ENCODE measurements at places on chromosomes 13 and 19.

DNA sequence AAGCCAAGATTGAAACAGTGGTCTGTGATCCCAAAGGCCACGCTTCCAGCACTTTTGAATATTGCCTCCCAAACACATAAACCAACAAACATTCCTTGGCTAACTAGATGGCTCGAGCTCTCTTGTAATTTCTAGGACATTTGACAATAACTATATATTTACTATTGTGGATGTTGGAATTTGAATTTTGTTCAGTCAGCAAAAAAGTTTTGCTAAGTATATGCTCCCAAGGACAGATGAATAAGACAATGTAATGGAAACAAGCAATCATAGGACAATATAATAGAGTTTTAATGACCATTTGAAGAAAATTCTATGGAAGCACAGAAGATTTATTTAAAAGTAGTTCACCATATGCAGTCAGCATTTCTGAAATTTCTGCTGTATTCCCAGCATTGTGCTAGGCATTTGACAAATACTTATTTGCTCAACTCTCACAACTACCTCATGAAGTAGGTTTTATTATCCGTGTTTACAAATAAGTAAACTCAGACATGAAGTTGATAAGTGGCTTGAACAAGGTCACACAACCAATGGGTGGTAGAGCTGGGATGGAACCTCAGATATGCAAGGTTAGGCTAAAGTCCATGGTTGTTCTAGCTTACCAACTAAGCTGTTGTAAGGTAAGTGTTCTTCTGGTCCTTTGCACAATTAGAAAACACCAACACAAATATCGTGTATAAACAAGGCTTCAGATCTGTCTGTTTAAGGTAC, 205.1 kb downstream of the NUFIP1 start:
- DNase-seq, result no peak

- DNase-seq, result no peak
Measured at GRCh38 chr19:31515931-31516330, 166.7 kb upstream of the TSHZ3 start.

GRCh38 chr13:47798906-47799305, 202.2 kb downstream of the SUCLA2 start:
- DNase-seq, result no peak

DNA sequence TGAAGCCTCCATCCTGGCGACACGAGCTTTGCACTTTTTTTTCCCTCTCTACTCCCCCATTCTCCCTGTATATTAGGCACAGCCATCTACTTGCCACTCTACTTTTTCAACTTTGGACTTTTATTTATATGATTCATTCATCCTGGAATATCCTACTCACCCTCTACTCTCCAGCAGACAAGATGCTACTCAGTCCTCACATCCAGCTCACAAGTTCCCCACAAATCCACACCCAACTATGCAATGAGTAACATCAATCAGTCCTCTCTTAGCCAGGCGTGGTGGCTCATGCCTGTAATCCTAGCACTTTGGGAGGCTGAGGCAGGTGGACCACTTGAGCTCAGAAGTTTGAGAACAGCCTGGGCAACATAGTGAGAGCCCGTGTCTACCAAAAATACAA, 23.9 kb upstream of the URAD start:
- DNase-seq, result no peak

GRCh38 chr13:73954808-73955207, 179.4 kb downstream of the KLF12 start:
- no peak for DNase-seq

DNA sequence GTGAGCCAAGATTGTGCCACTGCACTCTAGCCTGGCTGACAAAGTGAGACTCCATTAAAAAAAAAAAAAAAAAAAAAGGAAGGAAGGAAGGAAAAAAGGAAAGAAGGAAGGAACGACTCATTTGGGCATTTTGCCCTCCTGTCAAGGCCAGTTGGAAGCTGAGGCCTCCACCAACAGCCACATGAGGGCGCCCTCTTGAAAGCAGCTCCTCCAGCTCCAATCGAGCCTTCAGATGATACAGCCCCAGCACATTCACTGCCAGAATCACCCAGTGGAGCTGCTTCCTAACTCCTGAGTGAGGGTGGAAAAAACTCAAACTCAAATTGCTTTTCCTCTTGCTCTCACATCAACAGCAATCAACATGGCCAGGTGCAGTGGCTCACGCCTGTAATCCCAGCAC, 40.9 kb downstream of the GNG7 start:
- no peak for DNase-seq

DNA sequence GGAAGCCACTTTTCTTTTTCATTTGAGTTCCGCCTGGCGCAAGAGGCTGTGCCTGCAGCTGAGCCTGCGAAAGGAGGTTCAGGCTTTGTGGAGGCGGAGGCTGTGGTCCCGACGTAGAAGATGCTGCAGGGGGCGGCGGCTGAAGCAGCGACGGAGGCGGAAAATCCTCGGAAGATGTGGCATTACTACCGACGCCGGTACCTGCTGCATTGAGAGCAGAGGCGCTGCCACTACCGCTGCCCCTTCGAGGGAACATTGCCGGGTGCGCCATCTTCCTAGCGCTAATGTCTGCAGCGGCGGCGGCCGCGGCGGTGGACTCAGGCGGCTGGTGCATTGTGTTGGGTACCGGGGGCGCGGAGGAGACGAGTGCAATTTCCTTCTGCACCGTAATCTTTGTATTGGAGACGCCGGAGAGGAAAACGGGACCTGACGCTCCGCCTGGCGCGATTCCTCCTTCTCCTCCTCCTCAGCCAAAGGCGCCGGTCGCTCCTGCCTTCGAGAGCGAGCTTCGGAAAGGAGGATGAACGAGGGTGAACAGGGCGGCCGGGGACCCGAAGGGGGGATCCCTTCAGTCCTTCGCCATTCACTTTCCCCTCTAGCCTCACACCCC, at the start of gene TSC22D1:
TSC22D1 (minus strand) TSS at position 590 of the 610 bp plus-strand sequence; CDS start at position 334, 256 bp downstream.
- peak; percentile 43 for DNase-seq

DNA sequence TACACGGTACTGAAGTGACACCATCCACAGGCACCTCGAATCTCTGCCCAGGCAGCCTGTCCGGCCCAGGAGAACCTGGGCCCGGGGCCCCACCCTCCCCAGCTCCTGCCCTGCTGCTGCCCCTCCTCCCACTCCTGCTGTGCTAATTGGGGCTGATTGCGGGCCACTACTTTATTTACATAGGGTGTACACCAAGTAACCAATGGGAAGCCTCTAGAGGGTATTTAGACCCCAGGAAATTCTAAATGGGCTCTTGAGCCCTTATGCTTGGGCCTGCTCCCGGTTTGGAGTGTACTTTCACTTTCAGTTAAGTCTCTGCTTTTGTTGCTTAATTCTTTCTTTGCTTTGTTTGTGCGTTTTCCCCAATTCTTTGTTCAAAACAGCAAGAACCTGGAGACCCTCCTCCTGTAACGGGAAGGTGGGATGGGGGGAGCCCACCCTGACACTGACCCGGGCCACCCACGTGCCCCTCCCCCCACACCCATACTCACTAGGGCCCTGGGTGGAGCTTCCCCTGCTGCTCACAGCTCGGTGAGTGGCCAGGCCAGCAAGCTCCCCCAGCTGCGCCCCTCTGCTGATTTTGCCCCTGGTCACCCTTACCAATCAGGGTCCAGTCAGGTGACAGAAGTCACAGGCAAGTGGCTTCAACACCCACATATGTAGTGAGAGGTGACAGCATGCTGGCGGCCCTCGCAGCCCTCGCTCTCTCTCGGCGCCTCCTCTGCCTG, 9.4 kb downstream of the SCGB2B2 start:
- peak; percentile 23 for DNase-seq

GRCh38 chr19:7483720-7484201, 5.1 kb downstream of the PEX11G start:
- DNase-seq, result no peak

DNA sequence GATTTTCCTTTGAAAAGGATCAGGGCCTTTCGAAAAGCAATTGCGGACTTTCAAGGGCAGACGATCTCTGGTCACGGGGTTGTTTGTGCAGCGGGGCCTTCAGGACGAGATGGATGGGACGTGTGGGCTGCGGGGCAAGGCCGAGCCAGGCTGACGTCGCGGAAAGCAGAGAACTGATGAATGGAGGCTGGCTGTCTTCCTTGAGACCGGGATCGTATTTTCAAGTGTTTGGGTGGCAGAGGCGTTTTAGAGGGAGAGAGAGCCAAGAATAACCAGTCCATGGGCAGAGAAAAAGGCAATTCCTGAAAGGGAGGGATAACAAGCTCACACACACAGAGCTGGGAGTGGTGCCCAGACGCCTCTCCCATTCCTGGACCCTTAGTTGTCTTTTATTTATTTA, 138.9 kb upstream of the USP29 start:
- no peak for DNase-seq

DNA sequence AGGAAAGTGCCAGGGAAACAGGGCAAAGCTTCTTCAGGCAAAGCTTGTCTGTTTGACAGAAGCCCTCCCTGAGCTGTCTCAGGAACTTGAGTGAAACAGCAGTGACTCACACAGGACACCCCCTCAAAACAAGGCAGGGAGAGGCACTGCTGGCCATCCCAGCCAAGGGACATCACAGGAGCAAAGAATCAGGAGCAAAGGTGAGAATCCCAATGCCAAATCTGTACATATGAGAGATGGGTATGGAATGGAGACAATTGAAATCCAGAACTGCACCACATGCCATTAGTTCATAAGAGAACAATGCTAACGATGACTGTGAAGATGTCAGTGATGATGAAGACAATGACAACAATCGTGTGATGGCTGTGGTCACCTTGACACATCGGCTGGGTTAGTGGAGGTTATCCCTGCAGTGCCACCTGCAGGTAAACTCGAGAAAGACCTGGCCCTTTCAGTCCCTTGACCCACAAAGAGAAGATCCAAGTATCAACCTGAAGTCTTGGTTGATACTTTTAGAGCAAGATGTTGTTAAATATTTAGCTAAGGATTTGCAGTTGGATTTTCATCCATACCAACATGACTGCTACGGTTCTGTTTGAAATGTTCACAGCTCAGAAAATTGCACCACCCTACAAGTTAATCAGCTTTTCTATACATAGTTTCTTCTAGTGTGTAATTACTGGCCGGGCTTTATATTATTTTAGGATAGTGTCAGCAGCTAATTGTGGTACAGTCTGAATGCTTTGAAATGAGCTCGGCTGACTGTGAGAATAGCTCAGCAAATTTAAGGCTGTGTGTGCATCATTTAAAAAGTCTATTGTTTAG, 42.0 kb upstream of the IPO5 start:
- peak; percentile 33 for DNase-seq

- DNase-seq, result no peak
Measured at GRCh38 chr19:29681422-29682235, 16.4 kb downstream of the PLEKHF1 start.
